Stimulated activated naive CD4-positive, alpha-beta T cell (primary cell): ENCODE measurements at places on chromosomes 7 and 10.

- DNase-seq, result no peak
These were observed 32.3 kb downstream of the CDK1 start for GRCh38 chr10:60810437-60811182.

GRCh38 chr7:21986096-21986495 lies 40.4 kb upstream of the CDCA7L start:
- DNase-seq, result no peak

DNA sequence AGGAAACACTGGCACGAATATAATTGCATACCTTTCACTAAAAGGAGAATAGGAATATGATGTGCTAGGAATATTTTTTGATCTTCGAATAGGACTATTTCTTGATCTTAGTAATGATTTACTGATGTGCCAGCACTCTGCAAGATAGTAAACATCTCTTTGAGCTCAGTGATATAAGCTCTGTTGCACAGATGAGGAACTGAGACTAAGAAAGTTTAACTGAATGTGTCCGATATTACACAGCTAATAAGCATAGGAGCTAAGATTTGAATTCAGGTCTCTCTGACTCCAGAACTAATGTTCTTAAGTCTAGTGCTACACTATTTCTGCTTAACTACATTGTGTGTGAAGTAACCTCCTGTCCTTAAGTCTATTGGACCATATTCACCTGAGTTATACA lies 98.4 kb upstream of the PTPRZ1 start:
- no peak for DNase-seq

- no peak for DNase-seq
These were observed 5.7 kb downstream of the UBE2H start for GRCh38 chr7:129947049-129947448.

GRCh38 chr10:113214331-113214730 lies 264.3 kb downstream of the TCF7L2 start:
- no peak for DNase-seq

DNA sequence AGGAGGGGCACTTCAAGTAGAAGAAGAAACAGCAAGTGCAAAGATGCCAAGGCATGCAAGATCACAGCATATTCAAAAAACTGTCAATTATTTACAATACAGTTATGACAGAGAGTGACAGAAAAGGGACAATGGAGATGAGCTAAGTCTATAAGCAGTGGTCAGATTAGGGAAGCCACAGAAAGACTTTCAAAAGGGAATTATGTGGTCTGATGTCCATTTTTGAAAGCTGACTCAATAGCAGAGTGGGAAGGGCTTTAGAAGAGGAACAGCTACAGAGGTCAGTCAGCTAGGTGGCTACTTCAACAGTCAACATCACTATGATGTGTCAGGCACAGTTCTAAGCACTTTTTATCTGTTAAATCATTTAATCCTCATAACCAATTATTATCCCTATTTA lies 45.2 kb upstream of the SPOCK2 start:
- no peak for DNase-seq

- no peak for DNase-seq
These were observed 63.2 kb downstream of the TNRC18 start for GRCh38 chr7:5360451-5360850.

DNA sequence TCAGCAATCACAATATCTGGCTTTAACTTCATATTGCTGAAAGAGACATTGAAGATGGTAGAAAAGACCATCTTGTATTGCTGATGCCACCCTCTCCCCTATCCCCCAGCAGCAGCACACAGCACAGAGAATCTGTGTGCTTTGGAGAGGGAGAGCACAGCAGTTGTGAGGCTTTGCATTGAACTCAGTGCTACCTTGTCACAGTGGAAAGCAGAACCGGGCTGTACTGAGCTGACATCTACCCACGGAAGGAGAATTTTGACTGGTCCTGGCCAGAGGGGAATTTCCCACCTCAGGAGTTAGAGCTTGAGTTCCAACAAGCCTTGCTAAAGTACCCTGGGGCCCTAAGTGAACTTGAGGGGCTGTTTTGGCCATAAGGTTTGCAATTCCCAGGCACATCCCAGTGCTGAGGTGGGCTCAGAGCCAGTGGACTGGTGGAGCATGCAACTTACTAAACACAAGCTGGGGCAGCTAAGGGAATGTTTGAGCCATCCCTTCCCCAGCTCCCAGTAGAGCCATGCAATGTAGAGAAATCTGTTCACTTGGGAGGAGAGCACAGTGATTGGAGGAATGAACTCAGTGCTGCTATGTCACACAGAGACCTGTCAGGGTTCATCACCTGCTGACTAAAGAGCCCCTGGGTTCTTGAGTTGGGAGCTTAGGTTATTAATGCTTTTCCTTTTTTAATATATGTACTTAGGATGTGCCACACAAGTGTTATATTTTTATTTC lies 62.1 kb downstream of the OR13A1 start:
- no peak for DNase-seq

- no peak for DNase-seq
These were observed 58.0 kb upstream of the ELN start for GRCh38 chr7:73969991-73970390.

GRCh38 chr10:111473361-111473760 lies 396.5 kb downstream of the ADRA2A start:
- no peak for DNase-seq

GRCh38 chr10:12844811-12845483 lies 156.6 kb downstream of the CCDC3 start:
- DNase-seq, result no peak

DNA sequence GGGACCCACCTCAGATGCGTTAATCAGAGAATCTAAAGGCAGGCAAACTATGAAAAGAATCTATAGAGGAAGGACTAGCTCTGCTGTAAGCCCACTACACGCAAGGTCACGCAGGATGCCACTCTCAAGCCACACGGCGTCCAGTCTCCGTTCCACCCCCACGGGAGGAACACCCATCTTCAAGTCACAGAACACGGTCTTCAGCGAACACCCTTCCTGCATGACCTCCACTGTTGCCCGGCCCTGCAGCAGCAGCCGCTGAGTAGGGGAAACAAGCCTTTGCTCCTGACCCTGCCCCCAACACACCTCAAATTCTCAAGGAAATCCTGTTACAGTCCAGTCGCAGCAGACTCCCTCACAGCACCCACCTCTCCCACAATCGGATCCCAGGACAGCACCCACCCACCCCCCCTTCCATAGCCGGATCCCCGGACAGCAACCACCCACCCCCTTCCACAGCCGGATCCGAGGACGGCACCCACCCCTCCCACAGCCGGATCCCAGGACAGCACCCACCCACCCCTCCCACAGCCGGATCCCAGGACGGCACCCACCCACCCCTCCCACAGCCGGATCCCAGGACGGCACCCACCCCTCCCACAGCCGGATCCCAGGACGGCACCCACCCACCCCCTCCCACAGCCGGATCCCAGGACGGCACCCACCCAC lies 133.7 kb downstream of the DIP2C start:
- DNase-seq, result no peak

GRCh38 chr10:7493996-7494395 lies 83.2 kb upstream of the SFMBT2 start:
- DNase-seq, result no peak

- no peak for DNase-seq
These were observed 103.0 kb upstream of the KLF6 start for GRCh38 chr10:3887885-3888476.

DNA sequence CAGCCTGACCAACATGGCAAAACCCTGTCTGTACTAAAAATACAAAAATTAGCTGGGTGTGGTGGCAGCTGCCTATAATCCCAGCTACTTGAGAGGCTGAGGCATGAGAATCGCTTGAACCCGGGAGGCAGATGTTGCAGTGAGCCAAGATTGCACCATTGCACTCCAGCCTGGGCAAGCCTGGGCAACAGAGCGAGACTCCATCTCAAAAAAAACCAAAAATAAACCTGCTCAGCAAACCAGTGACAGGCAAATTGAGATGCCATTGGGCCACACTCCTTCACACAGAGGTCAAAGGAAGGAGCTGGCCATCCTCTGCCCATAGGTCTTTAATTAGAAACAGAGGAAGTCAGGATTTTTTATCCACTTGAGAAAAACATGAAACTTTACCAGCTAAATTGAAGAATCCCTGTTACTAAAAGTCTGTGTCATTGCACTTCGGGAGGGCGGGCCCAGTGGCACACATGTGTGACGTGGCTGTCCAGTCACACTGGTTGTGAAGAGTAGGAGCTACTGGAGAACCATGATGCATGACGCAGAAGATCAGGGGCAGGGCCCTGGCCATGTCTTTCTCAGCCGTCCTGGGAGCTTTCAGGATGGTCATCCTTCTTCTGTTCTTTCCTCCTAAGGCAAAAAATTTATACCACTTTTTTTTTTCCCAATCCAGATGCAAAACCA lies 118.3 kb upstream of the ZNF438 start:
- DNase-seq, result no peak

GRCh38 chr7:22715969-22716368 lies 11.0 kb upstream of the IL6 start:
- DNase-seq, result no peak

- DNase-seq, result no peak
These were observed 330.1 kb downstream of the GRID1 start for GRCh38 chr10:86036544-86036831.

GRCh38 chr7:27605689-27606269 lies 56.9 kb downstream of the HIBADH start:
- DNase-seq, result no peak

DNA sequence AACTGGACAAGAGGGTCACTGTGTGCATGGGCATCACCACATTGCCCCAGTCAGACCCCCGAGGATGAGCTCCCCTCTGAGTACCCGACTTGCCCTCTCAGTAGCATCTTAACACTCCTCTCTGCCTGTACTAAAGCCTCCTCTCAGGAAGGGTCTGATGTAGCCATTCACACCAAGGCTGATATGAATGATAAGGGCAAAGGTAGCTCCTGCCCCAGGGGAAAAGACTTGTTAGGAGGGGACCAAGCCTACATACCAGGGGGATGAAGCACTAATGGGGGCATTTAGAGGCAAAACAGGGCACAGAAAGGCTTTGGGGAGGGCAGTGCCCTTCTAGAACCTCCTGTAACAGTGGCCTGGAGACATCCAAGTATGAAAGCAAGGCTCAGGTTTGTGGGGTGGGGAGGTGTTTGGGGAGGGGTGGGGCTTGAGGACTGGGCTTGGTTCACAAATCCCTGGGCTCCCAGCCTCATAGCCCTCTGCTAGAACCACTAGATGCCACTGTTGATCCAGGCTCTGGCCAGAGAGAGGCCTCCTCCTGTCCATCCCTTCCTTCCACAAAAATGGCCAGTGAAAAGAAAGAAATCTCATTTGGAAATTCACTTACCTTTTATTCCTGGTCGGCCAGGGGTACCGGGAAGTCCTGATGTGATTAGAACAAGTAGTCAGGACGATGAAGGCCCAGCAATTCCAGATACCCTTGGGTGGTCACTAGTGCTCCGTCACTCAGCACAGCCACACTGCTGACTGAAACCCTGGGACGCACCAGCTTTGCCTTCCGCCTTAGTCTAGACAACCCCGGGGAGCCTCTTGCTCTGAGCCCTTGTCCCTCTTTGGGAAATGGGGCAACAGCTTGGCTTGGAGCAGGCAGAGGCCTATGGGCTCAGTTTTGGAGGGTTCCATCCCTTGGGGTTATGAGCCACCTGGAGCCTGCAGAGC lies 40.3 kb downstream of the COL17A1 start:
- no peak for DNase-seq

DNA sequence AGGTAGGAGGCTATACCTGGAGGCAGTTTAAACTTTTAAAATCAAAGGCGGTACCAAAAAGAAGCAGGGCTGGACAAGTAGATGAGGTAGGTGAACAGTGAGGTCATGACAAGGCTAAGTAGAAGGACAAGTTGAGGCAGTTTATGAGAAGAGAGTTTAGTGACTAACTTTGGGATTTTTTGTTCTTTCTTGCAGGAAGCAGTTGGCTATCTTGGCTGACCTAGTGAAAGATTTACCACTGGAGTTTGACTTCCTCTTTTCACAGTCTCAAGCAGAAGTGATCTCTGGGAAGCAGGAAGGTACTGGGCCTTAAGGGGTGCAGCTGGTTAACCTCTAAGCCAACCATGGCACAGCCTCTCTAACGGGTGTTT lies 26.3 kb downstream of the ENTPD7 start:
- DNase-seq, result no peak

- no peak for DNase-seq
These were observed 849.8 kb upstream of the SORCS1 start for GRCh38 chr10:108014145-108014901.

GRCh38 chr10:52814506-52814905 lies 41.9 kb upstream of the MBL2 start:
- DNase-seq, result no peak

DNA sequence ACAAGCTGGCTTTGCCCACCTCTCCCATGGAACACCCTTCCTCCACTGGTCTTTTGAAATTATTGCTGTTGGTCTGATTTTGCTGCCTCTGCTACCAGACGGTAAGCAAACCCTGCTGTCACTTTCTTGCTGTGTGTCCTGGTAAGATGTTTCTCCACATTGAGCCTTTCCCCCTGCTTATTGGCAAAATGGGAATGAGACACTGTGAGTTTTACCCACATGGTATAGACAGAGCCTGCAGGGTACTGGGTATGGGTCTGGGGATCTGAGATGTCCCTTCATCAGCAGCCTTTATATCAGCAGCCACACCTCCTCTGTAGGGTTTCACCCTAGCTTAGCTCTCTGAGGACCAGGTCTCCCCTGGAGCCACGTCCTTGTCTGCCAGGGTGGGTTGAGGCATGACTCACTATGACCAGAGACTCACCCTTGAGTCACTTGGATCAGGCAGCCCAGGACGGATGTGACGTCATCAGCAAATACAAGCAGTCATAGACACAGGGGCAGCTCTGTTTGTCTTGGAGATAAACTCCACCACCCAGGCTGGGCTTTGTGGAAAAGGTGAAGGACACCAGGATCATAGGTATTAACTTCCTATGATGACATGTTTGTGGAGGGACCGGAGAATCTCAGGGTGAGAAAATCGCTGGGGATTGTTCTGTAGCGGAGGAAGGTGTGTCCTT lies 17.9 kb upstream of the BAIAP2L1 start:
- no peak for DNase-seq

GRCh38 chr7:150950496-150951180 lies 27.5 kb downstream of the KCNH2 start:
- DNase-seq, result no peak

GRCh38 chr7:96836456-96836855 lies 126.8 kb upstream of the SEM1 start:
- no peak for DNase-seq

GRCh38 chr10:100661520-100661919 lies 83.9 kb upstream of the PAX2 start:
- no peak for DNase-seq

DNA sequence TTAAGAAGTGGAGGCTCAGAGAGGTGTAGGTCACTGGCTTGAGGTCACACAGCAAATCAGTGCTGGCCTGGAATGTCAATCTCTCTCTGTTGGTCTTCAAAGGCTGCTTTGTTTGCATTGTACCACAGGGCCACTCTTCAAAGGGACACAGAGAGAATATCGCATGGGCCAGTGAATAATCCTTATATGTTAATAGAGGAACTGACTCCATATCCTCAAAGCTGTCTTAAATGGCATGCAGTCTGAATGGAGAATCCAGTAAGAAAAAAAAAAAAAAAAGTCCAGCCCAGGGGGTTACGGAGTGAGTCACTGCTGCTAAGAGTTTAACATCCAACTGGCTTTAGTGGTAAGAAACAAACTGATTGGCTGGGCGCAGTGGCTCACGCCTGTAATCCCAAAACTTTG lies 54.1 kb downstream of the NRAP start:
- no peak for DNase-seq
